ENCODE measurements at places on chromosomes 7 and 10.

- no peak for DNase-seq
These were observed 1110.8 kb upstream of the POT1 start for GRCh38 chr7:126040114-126041045.

- DNase-seq = no peak
These were observed 54.1 kb upstream of the PPIF start for GRCh38 chr10:79292891-79293746.

DNA sequence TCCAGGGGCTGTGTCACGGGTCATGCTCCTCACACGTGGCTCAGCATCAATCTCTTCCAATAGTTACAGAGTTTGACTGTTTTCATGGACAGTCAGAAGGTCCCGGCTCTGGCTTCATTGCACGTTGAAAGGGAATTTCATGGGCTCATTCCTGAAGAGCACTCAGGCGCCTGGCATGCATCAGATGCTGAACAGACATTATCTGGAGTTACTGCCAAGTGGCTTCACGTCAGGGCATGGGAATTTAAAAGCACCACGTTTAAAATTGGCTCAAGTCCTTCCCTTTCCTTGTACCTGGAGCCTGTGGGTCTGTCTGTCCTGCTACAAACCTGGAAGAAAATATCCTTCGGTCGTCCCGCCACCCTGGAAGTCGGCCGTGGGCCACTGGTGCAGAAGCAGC is 50.4 kb downstream of the CFAP46 start:
- DNase-seq = no peak

DNA sequence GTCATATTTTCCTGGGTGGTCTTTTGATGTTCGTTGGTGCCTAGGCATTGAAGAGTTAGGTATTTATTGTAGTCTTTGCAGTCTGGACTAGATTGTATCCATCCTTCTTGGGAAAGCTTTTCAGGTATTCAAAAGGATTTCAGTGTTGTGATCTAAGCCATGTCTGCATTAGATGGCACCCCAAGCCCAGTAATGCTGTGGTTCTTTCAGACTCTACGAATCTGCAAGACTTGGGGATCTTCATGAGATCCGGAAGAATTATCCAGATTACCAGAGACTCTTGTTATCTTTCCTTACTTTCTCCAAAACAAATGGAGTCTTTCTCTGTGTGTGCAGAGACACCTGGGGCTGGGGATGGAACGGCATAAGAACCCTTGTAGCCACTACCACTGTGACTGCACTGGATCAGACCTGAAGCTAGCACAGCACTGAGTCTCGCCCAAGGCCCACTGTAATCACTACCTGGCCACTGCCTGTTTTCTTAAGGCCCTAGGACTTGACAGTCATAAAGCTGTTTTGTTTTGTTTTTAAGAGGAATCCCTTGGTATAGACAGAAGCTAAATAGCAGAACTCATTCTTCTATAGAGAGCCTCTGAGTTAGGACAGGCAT is 75.5 kb downstream of the MARCHF5 start:
- DNase-seq = no peak

DNA sequence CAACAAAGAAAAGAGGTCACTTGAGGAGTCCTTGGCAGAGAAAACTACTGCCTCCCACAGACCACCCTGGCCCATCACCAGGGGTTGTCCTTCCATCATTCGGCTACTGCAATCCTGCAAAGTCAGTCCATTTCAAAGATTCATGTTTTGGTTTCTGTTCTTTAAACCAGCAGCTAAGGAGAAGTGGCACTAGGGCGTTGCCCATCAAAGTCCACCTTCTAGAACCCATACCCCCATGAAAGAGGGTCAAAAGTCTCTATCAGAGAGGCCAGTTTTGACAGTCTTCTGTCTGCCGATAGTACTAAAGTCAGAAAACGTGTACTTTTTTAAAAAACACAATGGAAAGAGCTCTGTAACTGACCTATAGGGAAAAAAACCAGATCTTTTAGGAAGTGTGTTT is 14.4 kb downstream of the CCDC6 start:
- DNase-seq = no peak

DNA sequence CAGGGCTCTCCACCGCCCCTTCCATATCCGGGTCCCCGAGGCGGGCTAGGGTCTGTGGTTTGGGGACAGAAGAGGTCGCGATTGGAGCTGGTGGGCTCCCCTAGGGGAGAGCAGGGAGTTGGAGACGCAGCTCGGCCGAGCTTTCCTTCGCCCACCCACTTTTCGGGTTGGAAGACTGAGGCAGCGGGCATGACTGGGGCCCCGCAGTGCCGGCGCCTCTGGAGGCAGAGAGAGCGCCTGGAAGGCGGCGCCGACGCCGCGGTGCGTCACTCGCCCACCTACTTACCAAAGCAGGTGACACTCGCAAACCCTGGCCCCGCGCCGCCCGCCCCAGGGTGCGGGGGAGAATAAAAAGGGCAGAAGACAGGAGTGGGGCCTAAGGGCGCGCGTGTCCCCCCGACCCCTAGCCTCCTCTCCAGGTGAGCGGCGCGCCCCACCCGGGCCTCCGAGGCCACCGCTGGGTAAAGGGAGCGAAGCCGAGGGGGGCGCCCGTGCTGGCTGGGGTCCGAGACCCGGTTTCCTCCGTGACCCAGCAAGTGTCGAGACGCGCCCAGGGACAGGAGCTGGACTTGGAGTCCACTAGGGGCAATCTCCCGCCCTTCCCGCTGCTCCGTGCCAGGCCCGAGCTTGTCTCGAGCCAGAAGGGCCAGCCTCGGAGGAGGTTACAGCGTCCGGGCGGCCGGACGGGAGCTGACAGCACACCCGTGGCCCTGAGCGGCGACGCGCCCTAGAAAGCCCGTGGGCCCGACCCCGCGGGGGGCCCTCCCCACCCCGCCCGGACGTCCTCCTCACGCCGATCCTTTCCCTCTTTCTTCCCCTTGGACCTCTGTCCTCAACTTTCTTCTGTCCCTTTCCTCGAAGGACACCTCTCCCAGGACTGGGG is 34.4 kb upstream of the GRID1 start:
- DNase-seq = peak; percentile 68

GRCh38 chr7:129607471-129608120 is 3.9 kb upstream of the NRF1 start:
- no peak for DNase-seq

- no peak for DNase-seq
These were observed 52.4 kb upstream of the EEPD1 start for GRCh38 chr7:36100634-36101033.

DNA sequence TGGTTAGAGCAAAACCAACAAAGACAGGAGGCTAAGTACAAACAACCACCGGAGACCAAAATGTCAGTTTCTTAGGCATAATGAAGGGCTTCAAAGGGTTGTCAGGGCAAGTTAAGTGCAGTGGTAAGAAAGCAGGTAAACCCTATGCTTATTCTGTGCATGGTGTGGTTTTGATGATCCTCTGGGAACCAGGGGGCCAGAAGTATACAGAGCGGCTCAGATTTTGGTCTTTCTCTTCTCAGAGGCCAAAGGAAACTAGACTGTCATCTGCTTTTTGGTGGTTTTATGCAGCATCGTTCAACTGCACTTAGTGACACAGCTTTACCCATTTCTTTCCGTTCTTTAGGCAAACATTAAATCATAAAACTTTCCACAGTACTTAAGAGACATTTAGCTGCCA is 332.7 kb upstream of the CELF2 start:
- DNase-seq = no peak

DNA sequence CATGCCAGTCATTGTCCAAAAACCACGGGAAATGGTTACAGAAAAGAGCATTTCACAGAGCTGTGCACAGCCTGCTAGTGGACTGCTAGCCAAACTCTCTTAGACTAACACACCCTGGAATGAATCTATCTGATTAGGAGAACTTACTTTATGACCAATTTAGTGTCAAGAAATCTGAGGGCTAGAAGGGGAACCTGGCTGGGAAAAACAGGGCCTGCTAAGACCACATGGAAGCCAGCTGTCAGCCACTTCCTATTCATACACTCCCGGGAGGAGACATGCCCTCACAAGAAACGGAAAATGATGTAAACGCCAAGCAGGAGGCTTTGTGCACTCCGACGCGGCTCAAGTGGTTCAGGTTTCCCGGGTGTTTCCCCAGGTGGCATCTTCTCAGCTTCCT is 54.8 kb downstream of the MPP7 start:
- DNase-seq = no peak

- DNase-seq = no peak
These were observed 31.5 kb downstream of the PRSS2 start for GRCh38 chr7:142802301-142802700.

DNA sequence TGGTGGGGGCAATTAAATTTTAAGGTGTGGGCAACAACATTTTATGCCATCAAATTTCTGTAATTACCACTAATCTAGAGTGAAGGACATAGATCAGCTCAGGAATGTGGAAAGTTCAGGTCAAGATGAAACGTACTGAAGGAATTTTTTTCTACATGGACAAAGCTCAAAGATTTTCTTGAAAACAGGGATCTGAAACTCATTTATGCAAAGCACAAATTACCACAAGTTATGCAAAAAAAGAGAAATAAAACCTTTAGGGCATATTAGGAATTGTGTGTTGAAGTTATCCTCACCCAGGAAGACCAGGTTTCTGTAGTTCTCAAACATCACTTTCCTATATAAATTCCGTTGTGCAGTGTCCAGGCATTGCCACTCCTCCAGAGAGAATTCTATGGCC is 18.9 kb downstream of the ZNF680 start:
- no peak for DNase-seq

DNA sequence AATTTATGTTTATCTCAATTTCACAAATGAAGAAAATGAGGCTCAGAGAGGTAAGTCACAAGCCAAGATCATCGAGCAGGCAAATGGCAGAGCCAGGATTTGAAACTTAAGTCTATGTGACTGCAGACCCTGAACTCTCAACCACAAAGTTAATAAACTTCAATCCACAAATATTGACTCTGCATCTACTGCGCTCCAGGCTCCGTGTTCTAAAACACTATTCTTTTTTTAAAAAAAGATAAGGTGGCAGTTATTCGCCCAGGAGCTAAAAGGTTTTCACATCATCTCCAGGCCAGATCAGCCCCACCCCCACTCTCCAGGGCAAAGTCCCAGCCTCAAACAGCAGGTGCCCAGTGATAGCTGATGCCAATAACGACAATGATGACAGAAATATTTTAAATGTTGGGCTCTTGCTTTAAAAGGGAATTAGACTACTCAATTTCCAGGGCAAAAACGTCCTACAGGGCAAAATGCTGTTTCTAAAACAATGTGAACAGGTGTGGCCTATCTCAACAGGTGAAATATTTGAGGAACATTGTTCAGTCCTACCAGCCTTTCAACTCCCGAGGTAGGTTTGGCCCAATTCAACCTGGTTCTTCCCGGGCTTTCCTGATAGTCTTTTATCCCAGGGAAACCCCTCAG is 85.2 kb downstream of the SORBS1 start:
- DNase-seq = no peak

GRCh38 chr10:86813101-86813500 is 56.7 kb downstream of the BMPR1A start:
- DNase-seq = no peak

DNA sequence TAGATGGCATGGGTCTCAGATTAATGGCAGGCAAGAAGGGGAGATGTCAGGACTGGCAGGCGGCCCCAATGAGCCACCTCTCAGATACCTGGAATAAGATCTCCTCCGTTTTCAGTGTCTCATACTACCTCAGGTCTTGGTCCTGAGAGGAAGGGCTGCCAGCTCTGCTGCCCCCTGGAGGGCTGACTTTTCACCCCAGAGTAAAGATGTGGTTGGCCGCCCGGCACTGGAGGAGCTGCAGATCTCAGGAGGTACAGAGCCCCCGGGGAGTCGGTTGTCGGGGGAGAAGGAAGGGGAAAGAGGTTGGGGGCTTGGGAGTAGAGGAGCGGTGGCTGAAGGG is 642 bp upstream of the COL13A1 start:
- no peak for DNase-seq

- no peak for DNase-seq
These were observed 745.4 kb downstream of the PHTF2 start for GRCh38 chr7:78543976-78544375.

DNA sequence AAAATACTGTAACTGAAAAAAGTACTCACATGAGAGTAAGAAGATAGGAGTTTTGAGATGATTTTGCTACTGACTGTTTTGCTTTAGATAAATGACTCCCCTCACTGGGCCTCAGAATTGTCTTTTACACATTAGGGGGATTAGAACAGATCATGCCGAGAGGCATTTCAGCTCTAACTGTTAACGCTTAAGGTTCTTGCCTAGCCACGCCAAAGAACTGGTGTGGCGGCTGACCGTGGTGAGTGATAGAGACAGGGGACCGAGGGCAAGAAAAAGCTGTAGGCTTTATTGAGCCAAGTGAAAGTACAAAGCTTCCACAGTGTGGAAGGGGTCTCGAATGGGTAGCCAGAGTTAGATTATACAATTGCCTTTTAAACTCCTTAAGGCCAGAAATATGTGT is 368.5 kb upstream of the MYO3A start:
- no peak for DNase-seq

- DNase-seq = no peak
These were observed 117.2 kb upstream of the EFCAB10 start for GRCh38 chr7:105698531-105698930.

- no peak for DNase-seq
These were observed 87.7 kb downstream of the PTPRZ1 start for GRCh38 chr7:121960678-121961077.

Data from activated CD8-positive, alpha-beta memory T cell treated with anti-CD3 and anti-CD28 coated beads for 4 hours (primary cell).